ENCODE measurements at places on chromosomes 5 and 9.

- no peak for DNase-seq
Observed at GRCh38 chr5:172321593-172321992, 38.0 kb upstream of the UBTD2 start.

GRCh38 chr5:132224716-132225115 lies 2.9 kb downstream of the P4HA2 start:
- no peak for DNase-seq

- DNase-seq: no peak
Observed at GRCh38 chr5:8360012-8360411, 491.1 kb downstream of the MTRR start.

DNA sequence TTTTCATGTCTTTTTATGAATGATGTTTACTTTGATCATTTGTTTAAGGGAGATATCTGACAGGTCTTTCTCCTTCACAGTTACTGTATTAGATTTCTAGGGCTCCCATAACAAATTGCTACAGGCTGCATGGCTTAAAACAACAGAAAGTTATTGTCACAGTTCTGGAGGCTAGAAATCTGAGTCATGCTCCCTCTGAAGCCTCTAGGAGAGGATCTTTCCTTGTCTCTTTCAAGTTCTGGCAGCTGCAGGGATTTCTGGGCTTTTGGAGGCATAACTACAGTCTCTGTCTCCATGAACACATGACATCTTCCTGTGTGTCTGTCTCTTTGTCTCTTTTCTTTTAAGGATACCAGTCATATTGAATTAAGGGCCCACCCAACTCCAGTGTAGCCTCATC lies 557.3 kb upstream of the SEMA6A start:
- no peak for DNase-seq

GRCh38 chr5:143671674-143672569 lies 140.0 kb upstream of the HMHB1 start:
- DNase-seq: no peak

GRCh38 chr5:115818821-115819220 lies 2.4 kb upstream of the CDO1 start:
- no peak for DNase-seq

DNA sequence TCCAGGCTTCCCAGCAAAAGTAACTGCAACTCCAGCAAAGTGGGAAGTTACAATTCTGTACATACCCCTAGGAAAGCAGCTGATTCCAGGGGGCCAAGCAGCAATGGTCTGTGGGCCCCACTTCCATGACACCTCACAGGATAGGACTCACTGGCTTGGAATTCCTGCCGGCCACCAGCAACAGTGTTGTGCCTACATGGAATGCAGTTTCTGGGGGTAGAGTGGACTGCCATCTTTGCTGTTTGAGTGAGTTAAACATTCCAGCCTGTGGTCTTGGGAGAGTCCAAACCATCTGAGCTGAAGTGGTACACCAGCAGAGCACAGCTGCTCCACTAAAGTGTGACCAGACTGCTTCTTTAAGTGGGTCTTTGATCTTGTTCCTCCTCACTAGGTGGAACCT lies 13.4 kb upstream of the FBN2 start:
- DNase-seq: no peak

- DNase-seq: no peak
Observed at GRCh38 chr9:30116673-30117217, 2267.7 kb upstream of the ACO1 start.

- DNase-seq: no peak
Observed at GRCh38 chr5:33441241-33442177, 744 bp downstream of the TARS1 start.
